Dermis lymphatic vessel endothelial cell (primary cell): ENCODE measurements at places on chromosomes 4 and X. TPM values are rescaled to one million over a fixed set of nuclear protein-coding genes. Genes with fewer than 3 reads are reported as not detected.

TRIM61 gene
- total RNA-seq, result not detected in 2 replicates

ZCCHC12 gene
- not detected in 2 replicates for total RNA-seq

PAGE4 gene
- not detected in 2 replicates for total RNA-seq

PCSK1N gene
- 0.09 and 0.11 TPM in 2 replicates for total RNA-seq

SMR3B gene
- total RNA-seq, result not detected in 2 replicates

MAOA gene
- 114 and 136 TPM in 2 replicates for total RNA-seq

XKRX gene
- not detected in 2 replicates for total RNA-seq

ANK2 gene
- 120 and 125 TPM in 2 replicates for total RNA-seq

KLB gene
- under 0.01 and 0.22 TPM in 2 replicates for total RNA-seq

CTSO gene
- total RNA-seq, result 13.5 and 14.3 TPM in 2 replicates

F9 gene
- total RNA-seq, result not detected in 2 replicates

EDA gene
- total RNA-seq, result 0.43 and 1.5 TPM in 2 replicates

CFI gene
- 27.3 and 45.5 TPM in 2 replicates for total RNA-seq

PDE5A gene
- total RNA-seq, result 1.5 and 3.6 TPM in 2 replicates

KLHL34 gene
- not detected in 2 replicates for total RNA-seq
